ENCODE measurements at places on chromosomes 2 and 18.

DNA sequence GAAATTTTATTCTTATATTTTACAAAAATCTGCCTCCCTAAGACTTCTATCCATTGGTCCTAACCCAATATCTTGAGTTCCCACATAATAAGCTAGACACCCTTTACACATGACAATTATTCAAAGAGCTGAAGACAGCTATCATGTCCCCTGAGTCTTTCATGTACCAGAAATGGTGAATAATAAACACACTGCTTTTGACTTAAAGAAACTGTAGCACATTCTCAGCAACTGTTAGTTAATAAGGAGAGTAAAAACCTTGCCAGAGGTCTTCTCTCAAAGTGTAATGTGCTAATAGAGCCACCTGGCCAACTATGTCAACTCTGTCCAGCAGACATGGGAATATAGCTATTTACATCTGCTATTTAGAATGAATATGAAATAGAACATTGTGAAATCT lies 109.7 kb upstream of the ARL5A start:
- DNase-seq: no peak

- no peak for DNase-seq
Measured at GRCh38 chr2:233075141-233075965, 15.2 kb downstream of the INPP5D start.

DNA sequence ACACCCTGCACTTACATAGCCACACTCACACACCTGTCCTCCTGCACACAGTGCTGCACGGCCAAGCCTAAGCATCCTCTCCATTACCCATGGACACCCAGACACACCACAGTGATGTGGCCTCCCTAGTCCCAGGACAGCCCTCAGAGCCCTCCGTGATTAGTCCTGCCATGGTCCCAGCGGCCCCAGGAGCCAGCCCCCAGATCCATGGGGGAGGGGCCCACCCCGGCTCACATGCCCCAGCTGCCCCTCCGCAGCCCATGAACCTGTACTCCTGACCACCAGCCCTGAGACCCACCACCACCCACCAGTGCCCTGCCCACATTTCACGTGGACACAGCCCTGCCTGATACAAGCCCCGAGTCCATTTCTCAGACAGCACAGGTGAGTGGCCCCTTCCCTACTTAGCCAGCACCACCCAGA lies 8.1 kb upstream of the DUSP2 start:
- DNase-seq: no peak

DNA sequence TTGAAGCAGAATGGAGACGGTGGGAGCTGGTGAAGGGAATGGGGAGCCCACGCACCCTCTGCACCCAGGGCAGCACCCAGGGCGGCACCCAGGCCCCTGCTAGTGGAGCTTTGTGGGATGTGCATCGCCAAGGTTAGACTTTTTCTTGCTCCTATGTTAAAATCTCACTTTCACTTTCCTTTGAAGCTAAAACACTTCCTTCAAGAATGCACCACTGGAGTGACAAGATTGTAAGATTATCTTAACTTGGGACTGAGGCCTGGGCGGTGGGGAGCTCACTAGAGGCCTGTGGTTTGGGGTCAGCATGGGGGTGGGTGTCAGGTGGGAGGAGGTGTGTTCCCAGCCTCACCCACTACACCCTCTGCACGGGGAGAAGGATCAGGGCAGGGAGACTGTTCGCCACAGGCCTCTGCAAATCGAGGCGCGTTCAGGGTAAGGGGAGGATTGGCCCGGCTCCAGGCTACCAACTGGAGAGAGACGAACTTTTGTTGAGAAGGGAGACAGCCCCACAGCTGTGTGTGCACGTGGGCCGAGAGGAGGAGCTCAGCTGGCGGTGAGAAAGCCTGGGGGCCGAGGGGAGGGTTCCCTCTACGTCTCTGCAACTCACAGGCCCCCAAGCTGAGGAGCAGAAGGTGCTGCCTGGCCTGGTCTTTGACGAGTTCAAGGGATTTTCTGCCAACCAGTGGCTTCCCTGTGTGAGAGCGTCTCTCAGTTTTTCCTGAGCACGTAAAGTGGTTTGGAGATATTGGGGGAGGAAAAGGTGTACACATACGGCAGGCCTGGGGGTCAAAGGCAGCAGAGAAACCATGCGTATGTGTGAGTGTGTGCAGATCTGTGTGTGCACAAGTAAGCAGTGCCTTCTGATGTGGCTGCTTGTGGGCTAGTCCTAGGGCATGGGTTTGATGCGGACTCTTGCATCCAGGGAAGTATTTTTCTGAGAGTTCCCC lies 147.7 kb downstream of the KLHL29 start:
- no peak for DNase-seq

- DNase-seq: no peak
Measured at GRCh38 chr18:65279668-65280305, 471.0 kb upstream of the CDH7 start.

- DNase-seq: no peak
Measured at GRCh38 chr2:108189316-108189715, 50.5 kb upstream of the SULT1C3 start.

GRCh38 chr2:175914846-175915245 lies 87.2 kb downstream of the LNPK start:
- DNase-seq: no peak

DNA sequence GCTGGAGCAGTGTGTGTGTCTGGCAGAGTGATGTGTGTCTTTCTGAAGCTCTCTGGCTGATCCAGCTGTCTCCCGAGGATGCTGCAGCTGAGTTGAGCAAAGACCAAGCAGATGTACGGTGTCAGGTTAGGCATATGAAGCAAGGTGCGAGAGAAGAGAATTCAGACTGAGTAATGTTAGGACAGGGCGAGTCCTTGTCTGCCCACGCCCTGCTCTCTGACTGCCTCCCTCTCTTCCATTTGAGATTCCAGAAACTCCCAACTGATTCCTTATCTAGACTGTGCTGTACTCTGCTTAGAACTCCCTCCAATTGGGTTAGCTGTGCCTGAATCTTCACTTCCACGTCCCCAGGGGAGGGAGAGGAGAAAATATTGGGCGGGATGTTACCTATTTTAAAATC lies 25.7 kb upstream of the LPIN1 start:
- DNase-seq: no peak

- no peak for DNase-seq
Measured at GRCh38 chr18:77077401-77077800, 55.2 kb downstream of the MBP start.

DNA sequence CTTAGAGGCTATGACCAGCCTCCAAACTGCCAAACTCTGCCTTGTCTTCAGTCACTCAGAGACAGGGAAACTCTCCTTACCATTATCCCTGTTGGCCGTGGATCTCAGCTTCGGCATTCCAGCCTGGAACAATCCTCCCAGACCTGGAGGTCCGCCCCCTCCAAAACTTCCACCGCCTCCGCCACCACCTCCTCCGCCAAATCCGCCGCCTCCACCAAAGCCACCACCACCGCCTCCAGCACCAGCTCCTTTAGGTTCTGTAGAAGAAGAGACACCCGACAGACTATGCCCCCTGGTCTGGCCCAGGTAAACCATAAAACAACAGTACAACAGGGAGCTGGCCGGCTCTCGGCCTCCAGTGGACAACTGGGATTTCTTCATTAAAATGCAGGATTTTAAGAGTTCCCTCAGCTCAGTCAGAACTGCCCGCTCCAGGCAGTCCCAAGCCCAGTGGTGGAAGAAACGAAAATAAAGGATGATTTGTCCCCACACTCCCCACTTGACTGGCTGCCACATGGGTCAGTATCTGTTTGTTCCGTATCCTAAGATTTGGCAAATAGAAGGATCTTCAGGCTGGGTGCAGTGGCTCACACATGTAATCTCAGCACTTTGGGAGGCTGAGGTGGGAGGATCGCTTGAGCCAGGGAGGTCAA lies 22.4 kb downstream of the WIPF1 start:
- no peak for DNase-seq
